ENCODE measurements at places on chromosomes 16 and 17.

DNA sequence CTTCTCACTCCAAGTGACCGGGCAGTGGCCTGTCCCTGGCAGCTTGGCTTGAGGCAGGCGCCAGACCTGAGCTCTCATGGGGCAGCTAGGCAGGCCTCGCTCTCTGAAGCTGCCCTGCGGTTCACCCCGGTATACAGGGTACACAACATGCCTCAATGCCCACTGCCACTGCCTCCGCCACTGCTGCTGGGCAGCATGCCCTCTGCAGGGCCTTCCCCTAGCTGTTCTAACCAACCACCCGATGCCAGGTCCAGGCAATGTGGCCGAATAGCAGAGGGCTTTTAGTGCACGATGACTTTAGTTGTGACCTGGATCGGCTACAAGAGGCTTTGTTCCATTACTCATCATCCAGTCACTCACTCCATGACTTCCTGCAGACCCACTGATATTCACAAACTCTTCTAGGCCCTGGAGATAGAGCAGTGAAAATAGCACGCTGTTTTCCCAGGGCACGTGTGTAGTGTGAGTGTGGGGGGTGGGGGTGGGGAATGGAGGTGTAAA, 19.7 kb downstream of the CDC42EP4 start:
- no peak for DNase-seq

- peak; percentile 69 for DNase-seq
Observed at GRCh38 chr17:17682737-17683680, 1.8 kb downstream of the RAI1 start.

GRCh38 chr17:384622-385177, 32.1 kb upstream of the RPH3AL start:
- no peak for DNase-seq

DNA sequence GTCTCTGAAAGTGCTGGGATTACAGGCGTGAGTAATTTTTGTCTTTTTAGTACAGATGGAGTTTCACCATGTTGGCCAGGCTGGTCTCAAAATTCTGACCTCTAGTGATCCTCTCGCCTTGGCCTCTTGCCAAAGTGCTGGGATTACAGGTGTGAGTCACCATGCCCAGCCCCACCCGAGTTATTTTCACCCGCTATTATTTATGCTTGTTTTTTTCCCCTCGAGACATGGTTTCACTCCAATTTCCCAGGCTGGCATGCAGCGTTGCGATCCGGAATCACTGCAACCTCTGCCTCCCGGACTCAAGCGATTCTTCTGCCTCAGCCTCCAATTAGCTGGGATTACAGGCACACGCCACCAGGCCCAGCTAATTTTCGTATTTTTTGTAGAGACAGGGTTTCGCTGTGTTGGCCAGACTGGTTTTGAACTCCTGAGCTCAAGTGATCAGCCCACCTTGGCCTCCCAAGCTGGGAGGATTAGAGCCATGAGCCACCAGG, 9.2 kb downstream of the RPL23 start:
- no peak for DNase-seq

DNA sequence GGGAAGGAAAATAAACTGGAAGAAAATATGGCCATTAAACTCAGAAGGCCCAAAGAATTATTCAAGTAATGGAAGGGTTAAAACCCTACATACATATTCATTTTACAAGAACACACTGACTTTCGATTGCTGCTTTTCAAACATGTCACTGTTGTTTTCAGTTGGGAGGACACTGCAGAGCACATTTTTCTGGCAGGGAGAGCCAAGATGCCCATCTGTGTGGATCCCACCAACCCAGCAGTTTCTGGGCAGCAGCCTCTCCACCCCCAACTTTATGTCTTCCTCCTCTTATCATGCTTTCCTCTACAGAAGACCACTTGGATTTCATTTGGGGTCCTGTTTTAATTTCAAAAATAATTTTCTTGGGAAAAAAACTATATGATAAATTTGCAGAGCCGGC, 7.1 kb upstream of the CORO6 start:
- DNase-seq: no peak

DNA sequence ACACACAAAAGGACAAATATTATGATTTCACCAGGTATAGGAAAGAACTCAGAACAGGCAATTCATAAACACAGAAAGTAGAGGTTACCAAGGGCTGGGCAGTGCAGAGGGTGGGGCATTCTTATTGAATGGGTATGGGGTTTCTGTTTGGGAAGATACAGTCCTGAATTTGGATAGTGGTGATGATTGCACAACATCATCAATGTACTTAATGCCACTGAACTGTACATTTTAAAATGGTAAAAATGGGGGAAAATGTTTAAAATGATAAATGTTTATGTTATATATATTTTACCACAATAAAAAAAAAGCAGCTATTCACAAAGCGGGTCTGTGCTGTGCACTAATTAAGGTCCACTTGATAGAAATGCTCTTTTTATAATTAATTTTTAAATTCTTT, 72.6 kb upstream of the FA2H start:
- no peak for DNase-seq

DNA sequence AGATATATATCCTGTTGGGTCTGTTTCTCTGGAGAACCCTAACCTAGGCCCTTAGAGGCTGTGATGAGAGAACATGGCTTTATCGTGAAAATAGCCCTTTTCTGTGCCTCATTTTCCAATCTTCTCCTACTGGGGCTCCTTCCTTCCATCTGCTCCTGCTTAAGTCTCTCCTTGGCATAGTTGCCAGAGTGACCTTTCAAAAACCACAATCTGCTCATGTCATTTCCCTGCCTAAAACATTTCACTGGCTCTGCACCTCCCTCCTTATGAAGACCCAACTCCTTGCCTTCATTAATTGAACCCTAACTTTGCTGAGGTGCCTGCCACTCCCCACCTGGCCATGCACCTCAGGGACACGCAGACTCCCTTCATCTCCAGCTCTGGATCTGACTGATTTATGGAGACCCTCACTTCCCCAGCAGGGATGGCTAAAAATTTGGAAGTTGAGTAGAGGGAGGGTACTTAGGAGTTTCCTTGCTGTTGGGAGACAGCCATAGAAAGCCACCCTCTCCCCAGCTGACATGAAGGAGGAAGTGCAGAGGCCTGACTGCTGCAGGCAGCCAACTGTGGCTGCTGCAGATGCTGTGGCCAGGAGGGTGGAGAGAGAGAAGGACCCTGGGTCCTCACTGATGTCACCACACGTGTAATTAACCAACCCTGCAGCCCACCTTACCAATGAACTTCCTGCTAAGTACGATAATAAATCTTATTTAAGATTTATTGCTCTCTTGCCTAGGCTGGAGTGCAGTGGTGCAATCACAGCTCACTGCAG, 6.3 kb upstream of the GGA2 start:
- no peak for DNase-seq

GRCh38 chr16:79542237-79542774, 58.2 kb downstream of the MAF start:
- no peak for DNase-seq

DNA sequence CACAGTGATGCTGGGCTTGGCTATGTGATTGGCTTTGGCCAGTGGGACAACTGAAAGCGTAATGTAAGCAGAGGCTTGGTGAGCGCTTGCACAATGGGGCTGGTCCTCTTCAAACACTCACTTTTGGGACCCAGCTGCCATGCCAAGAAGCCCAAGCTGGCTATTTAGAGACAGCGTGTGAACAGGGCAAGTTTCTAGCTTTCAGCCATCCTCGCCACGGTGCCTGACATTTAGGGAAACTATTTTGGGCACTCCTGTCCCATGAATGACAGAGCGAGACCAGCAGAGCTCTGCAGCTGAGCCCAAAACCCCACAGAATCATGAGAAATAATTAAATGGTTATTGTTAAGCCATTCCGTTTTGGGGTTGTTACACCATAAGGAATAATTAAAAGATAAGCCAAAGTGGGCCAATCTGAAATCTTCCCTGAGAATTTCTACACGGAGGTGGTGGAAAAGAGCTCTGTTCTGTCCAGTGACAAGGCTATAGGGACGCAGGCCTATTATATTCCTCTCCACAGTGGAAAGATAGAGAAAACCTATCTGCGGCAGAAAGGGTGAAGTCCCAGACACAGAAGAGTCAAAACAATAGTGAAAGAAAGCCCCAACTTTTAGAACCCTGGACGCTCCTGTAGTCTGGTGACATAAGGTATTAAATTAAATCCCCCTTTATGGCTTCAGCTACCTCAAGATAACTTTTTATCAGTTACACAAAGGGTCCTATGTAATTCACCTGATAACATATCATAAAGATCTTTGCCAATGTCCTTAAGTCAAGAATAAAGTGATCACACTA, 10.8 kb upstream of the RPRML start:
- no peak for DNase-seq

GRCh38 chr17:50133769-50134099, 3.8 kb upstream of the SAMD14 start:
- no peak for DNase-seq

DNA sequence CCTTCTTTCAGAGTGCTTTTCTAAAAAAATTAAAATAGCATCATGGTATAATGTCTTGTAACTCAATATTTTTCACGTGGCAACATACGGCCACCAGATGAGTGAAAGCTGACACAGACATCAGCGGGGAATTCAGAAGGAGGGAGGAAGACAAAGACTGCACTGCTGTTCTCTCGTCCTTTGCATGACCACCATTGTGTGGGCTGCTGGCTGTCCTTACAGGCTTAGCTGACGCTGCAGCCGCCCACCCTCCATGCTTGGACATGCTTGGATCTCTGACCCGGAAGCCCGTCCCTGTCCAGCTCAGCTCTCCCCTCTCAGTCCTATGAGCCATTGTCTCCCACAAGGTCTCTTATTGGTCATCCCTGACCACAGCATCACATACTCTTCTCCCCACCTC, 11.4 kb upstream of the MLYCD start:
- no peak for DNase-seq

DNA sequence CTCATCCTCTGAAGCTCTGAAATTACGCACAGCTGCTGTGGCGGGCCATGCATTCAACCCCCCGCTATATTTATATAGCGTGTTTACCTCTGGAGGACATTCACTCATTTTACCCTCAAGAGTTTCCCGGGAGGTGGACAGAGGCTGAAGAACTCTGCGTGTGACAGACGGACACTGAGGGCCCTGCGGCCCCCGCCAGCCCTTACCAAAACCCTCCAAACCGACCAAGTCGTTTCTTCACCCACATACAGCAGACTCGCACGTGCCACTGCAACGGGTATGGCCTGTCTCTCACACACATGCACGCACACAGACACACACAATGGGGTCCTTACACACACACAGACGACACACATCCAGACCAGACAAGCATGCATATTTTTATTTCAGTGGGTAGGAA, 216.4 kb upstream of the FOXF1 start:
- DNase-seq: peak; percentile 35

- DNase-seq: no peak
Observed at GRCh38 chr17:31745964-31746600, 113.0 kb downstream of the COPRS start.

DNA sequence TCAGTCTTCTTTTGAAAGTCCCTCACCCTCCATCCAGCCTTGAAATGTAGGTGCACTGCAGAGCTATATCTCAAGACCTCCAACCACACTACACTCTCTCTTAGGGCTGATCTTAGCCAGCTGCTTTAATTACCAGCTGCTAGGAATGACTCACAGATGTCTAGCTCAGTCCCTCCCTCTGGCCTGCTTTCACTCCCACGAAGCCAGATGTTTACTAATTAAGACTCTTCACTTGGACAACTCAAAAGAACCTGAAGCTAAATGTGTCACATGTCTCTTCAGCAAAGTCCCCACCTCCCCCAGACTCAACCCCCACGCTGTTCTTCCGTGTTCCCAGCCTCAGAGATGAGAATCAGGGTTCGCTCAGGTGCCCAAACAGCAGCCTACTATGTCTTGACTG, 2.6 kb downstream of the GTF3C1 start:
- DNase-seq: no peak

DNA sequence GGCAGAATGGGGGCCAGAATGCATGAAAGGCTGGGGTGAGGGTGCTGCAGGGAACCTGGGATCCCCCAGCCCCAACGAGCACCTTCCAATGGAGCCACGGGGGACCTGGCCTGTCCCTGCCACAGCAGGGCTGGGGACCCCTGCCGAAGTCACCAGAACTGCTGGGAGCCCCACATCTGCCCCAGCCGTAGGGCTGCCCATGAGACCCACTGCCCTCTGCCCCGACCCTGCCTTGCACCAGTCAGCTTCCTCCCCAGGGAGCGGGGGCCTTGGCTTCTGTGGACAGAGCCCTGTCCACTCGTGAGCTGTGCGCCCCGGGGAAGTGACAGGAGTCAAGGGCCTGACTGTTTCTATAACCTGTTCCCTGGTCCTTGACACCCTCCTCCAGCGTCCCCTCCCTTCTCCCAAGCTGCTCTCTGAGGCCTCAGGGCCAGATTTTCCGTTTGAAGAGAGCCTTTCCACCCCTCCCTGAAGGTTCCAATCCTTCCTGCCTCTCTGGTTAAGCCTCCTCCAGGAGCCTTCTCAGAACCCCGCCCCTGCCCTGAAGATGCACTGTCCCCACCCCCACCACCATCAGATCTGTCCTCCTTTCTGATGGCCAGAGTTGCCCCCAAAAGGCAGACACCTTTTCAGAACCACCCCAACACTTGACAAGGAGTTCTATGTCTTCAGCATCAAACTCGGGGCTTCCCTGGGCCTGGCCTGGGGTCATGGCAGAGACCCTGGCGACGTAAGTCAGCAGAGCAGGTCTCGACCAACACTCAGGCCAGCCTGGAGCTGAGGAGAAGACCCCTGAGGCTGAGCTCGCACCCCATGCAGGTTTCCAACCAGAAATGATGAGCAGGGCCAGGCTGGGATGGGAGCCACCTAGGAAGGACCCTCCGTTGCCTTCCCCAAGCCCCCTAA, 10.7 kb upstream of the PRR29 start:
- no peak for DNase-seq

GRCh38 chr16:13660807-13661206, 259.1 kb upstream of the ERCC4 start:
- DNase-seq: no peak

GRCh38 chr16:14609716-14610115, 20.3 kb downstream of the PARN start:
- DNase-seq: no peak

DNA sequence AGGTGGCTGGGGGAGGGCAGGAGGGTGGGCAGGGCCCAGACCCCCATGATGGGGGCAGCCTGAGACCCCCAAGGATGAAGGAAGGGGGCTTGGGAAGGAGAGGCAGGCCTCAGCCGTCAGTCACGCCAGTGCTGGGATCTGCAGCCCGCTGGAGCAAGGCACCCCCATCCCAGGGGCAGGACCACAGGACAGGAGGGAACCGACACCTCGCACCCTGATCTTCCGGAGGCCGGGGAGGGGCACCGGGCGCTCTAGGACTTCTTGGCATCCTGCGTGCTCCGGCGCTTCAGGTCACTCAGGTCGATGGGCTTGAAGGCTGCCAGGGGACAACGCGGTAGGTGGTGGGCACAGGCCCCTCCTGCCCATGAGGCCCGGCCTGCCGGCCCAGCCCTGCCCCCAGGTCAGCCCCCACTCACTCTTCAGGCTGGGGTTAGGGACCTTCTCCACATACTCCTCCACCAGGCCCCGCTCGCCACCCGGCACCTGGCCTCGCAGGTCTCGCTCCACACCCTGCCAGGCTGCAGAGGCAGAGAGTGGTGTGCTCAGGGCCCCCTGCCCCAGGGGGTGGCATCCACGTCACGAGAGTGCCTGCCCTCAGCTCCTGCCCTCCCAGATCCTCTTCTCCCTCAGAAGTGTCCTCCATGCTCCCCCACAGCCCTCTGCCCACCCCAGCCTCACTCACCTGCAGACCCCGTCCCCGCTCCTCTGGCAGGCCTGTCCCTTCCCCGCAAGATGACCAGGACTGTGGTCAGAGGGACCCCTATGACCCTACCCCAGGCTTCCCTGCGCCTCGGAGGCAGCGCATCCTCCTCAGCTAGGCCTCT, 9.9 kb downstream of the MCRIP1 start:
- DNase-seq: no peak

All from mesothelial cell of epicardium (in vitro differentiated cells).